DND-41 (cell line): ENCODE measurements at places on chromosomes 5 and 9.

GRCh38 chr5:122413722-122414121 is 101.7 kb downstream of the SNCAIP start:
- no peak overlapping the region for H3K4me3 ChIP-seq
- DNase-seq = no peak
- no peaks in the 10 kb centered on the region for H3K36me3 ChIP-seq
- peaks cover 6% of the 10 kb centered on the region for H3K27me3 ChIP-seq

DNA sequence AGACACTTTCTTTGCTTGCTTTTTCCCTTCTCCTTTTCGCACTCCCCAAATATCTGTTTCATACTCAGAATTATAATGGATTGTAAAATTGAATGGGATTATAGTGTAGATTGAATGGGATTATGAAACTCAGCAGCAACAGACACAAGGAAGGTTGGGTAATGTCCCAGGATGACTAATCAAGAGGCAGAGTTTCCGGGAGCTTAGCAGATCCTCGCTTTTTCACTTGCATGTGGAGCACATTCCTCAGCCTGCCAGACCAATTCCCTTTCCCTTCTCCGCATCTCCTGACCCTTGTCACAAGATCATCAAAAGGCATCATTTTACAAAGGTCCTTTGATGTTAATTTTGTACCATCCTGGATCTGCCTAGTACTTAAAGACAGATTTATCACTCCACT is 55.1 kb upstream of the SLC1A1 start:
- no peaks in the 10 kb centered on the region for H3K4me1 ChIP-seq
- no peak overlapping the region for H3K4me3 ChIP-seq
- DNase-seq = no peak
- H3K36me3 ChIP-seq = no peaks in the 10 kb centered on the region

DNA sequence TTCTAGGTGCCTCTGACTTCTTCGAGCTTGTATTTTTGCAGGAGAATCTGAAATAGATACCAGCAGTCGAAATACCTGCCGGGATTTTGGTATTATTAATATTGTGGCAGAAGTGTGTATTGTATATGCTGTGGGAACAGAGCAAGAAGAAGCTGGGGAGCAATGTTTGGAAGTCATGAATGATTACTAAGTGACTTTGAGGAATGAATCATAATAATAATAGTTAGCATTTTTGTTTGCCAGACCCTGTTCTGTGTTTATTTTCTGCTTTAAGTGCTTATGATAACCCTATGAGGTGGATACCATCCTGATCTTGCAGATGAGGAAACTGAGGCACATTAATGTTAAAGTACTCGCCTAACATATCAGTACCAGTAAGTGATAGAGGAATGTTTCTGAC is 32.4 kb downstream of the RAB24 start:
- no peak overlapping the region for H3K27ac ChIP-seq
- DNase-seq = no peak
- no peaks in the 10 kb centered on the region for H3K4me1 ChIP-seq
- peaks cover 89% of the 10 kb centered on the region for H3K36me3 ChIP-seq
- no peaks in the 10 kb centered on the region for H3K27me3 ChIP-seq
- H3K4me3 ChIP-seq = no peak overlapping the region

DNA sequence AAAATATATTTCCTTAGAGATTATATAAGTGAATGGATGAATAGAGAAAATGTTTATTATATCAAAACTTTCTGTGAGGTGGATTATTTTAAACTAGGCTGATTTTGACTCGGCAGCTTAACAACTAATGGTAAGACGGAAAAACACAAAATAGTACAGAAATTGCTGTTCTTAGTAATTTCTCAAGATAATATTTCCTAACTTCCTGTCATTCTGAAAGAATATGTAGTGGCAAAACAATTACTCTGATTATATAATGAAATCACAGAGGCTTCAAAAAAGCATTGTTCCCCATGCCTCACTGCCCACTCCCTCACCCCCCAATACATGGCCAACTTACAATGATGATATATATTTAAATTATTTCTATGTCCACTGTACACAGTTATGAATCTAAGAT is 85.4 kb downstream of the YTHDC2 start:
- no peaks in the 10 kb centered on the region for H3K4me1 ChIP-seq
- H3K27me3 ChIP-seq = no peaks in the 10 kb centered on the region
- no peak for DNase-seq
- H3K4me3 ChIP-seq = no peak overlapping the region
- peaks cover 11% of the 10 kb centered on the region; the same call in 1 of the 2 replicates for H3K36me3 ChIP-seq
- H3K27ac ChIP-seq = no peak overlapping the region

- H3K4me3 ChIP-seq = no peak overlapping the region
- H3K4me1 ChIP-seq = no peaks in the 10 kb centered on the region
- no peak overlapping the region for H3K27ac ChIP-seq
- peaks cover 45% of the 10 kb centered on the region for H3K36me3 ChIP-seq
Measured at GRCh38 chr9:130110166-130110565, 56.5 kb downstream of the GPR107 start.

DNA sequence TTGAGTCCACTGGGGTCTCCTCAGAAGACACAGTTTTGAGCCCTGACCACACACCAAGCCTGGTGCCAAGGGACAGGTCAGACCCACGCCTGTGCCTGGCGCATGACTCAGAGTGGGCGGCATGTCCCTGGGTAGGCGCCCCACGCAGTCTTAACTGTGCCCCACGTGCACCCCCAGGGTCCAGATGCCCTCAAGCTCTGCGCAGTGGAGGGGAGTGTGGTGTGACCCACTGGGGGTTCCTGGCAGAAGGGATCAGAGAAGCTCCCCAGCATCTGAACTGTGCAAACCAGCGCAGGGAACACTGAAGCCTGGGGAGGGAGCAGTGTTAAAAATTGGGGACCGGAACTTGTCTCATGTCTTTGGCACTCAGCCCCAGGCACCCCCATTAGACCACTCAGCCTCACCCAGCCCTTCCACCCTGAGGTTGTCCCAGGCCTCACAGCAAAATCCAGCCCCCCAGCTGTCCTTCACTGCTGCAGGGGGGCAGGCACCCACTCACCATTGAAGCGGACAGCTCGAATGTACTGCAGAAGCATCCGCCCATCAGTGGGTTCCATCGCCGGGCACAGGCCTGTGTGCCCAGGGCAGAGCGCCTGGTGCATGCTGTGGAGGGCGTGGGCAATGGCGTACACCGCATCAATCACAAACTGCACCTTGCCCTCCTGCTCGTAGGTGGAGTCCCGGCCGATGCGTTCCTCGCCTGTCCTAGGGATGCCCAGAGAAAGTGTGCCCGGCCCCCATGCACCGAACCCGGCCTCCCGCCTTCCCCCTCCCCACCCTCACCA is 6.5 kb downstream of the GRM6 start:
- no peaks in the 10 kb centered on the region for H3K4me1 ChIP-seq
- no peak for DNase-seq
- H3K27me3 ChIP-seq = no peaks in the 10 kb centered on the region
- no peak overlapping the region for H3K27ac ChIP-seq
- H3K4me3 ChIP-seq = no peak overlapping the region
